ENCODE measurements at places on chromosomes 11 and 22.

DNA sequence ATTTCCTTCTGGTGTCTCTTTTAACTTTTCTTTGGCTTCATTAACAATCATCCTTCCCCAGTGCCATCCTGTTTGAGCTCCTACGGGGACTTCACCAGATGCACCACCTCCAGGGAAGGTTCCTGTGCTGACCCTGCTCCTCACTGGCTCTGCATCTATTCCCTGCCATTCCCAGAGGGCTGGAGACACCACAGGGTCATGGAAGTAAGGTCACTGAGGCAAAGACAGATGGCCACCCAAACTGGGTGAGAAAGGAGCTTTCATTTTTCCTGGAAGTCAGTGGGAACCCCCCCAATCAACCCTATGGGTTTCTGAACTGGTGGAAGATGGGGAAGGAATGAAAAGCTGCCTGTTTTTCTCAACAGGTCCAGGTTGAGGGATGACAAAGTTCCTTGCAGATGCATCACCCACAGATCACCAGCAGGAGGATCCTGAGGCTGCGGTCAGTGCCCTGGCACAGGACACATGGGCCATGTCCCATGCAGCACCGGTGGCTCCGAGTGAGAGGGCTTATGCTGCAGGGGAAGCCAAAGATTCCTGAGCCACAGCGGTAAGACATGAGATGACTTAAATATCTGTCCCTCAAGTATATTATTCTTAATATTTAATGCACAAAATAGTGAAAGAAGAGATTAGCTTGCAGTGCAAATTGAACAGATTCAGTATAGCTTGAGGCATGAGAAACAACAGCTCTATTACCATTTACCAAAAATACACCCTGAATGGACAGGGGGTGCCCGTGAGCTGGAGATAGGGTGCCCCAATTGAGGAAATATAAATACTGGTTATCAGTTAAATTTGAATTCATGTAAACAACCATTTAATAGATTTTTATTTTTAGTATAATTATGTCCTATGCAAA lies 73.0 kb upstream of the VPREB1 start:
- DNase-seq, result no peak

- DNase-seq, result no peak
These were observed 5.7 kb downstream of the IGSF22 start for GRCh38 chr11:18720091-18720807.

DNA sequence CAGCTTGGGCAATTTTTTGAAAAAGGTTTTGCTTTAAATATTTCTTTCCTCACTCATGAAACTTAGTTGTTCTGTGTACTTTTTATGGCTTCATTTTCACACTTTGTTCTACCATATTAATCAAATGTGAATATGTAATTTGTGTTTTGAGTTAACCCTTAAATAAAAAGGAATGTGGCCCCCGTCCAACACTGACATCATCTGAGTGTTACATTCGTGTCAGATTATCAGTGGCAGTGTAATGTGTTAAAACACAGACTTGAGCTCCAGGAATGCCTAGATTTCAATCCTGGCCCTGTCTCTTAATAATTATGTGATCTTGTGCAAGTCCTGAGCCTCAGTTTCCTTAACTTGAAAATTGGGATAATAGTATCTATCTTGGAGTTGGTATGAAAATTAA lies 5.6 kb downstream of the RTN3 start:
- no peak for DNase-seq

GRCh38 chr11:93213622-93214021 lies 15.8 kb upstream of the SLC36A4 start:
- no peak for DNase-seq

- DNase-seq, result no peak
These were observed 6.4 kb upstream of the CDPF1 start for GRCh38 chr22:46256358-46256958.

DNA sequence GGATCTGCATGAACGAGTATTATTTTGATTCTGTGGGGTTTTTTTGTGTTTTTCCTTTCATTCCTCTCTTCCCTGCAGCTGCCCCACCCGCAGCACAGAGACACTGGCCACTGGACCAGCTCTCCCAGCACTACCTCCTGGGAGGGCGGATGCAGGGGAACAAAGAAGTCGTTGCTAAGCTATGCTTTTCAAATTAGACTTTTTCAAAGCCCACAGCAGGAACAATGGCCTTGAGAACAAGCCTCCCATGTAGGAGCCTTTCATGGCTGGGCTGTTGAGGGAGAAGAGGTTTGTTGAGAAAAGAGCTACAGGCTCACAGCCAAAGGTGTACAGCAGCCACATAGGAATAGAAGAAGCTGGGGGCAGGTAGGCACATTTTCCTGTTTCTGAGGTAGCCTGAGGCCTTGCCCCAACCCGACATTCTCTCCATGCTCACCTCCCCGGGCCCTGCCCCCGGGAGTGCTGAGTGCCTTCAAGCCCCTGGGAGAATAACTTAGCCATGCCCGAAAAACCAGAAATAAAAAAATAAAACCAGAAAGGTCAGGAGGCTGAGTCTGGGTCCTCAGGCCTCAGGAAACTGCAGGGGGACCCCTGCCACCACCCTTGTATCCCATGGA lies 20.5 kb upstream of the SYT12 start:
- no peak for DNase-seq

DNA sequence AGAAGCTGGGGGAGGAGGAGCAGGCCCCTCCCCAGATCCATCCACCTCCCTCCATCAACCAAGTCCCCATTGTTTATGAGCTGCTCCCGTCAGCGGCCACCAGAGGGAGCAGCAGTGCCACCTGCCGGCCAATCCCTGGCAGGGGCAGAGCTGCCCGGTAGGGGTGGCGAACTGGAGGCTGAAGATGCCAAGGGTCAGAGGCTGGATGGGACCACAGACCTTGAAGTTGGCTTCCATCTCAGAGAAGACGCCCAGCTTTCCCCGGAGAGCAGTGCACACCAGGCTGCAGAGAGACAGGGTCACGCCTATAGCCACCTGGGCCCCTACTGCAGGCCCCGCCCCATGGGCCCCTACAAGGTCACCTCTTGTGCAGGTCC lies 3.6 kb downstream of the FIBP start:
- peak; percentile 77 for DNase-seq

- DNase-seq, result no peak
These were observed 127.9 kb upstream of the PAX6 start for GRCh38 chr11:31939004-31939403.

- no peak for DNase-seq
These were observed 16.5 kb downstream of the FADS3 start for GRCh38 chr11:61874853-61875252.

- DNase-seq, result no peak
These were observed 49.7 kb downstream of the RPL27A start for GRCh38 chr11:8732324-8732670.

DNA sequence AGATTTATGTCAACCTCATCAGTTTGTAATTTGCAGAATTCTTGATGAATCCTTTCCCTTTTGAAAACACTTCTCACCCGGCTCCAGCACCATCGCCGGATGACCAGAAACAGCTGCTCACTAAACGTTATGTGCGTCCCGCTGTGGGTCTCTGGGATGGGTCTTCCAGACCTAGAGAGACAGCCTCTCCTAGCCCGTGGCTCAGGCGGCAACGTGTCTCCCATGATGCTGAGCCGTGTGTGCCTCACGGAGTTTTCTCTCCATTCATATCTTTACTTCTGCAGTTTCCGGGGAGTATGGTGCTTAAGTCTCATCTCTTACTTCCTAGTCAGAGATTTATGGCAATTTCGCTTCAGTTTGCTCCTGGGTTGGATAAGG lies 25.0 kb upstream of the ACR start:
- DNase-seq, result no peak

DNA sequence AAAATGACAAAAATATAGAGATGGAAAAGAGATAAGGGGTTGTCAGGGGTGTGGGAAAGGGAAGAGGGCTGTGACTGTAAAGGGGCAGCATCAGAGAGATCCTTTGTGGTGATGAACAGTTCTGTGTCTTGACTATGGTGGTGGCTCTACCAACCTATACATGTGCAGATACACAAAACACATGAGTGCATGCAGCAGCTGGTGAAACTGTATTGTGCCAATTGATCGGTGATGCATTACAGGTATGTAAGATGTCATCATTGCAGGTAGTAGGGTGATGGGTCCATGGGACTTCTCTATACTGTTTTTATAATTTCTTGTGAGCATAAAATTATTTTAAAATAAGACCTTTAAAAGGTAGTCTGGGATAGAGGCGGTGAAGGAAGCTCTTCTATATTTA lies 24.1 kb upstream of the ZDHHC13 start:
- no peak for DNase-seq

DNA sequence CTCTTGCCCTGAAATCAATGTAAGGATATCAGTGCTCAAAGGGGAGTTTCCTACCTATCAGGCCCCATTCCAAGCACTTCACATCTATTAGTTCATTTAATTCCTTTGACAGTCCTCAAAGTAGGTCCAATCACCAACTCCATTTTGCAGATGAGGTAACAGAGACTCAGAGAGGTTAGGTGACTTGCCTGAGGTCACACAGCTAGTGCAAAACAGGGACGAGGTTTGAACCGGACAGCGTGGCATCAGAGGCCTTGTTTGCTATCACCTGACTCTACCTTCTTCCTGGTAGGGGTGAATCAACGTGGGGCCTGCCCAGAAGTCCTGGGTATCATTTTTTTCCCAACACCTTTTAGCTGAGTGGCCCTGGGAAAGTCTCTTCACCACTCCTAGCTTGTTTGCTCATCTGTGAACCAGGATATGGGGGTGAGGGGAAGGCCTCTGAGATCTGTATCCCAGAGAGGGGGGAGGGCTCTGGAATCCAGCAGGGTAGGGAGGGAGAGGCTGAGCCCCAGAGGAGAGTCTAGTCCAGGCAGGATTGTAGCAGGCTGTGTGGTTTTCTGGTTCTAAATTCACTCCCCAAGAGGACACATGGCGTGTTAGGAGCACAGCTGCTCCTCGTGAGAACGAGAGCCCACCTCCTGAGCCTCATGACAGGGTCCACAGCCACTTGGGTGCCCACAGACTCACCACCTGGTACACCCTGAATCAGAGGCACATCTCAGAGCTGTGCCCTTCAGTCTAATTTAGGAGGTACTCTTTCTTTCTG lies 174.7 kb downstream of the MN1 start:
- no peak for DNase-seq

- no peak for DNase-seq
These were observed 28.7 kb upstream of the PICK1 start for GRCh38 chr22:38028344-38029130.

DNA sequence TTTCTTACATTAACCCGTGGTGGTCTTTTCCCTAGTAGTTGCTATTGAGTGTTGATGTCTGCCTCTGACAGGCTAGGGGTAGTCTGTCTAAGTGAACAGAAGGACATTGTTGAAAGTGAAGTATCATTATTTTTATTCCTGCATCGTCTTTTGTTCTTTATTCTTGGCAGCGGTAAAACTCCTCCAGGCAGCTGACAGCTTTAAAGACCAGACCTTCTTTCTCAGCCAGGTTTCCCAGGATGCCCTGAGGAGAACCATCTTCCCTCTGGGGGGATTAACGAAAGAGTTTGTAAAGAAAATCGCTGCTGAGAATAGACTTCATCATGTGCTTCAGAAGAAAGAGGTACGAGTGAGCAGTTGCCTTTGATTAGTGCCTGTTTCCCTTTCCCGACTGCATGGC lies 14.6 kb downstream of the TRMU start:
- DNase-seq, result no peak

DNA sequence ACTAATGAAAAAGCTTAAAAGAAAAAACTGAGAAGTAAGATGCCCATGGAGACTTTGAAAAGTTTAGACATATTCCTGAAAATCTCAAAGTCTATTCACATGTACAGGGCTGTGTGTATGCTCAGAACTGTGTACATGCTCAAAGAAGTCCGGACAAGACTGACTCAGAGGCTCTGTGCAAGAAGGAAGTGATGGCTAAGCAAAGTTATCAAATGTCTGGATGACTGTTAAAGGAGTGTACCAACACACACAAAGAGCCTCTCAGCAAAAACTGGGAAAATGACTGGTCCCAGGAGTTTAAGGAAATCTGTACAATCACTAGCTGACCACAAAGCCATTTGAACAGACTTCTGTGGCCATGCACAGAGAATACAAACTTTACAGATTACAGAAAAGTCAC lies 33.1 kb upstream of the ARHGAP32 start:
- no peak for DNase-seq

GRCh38 chr11:125170001-125170509 lies 5.5 kb downstream of the PKNOX2 start:
- DNase-seq, result no peak

DNA sequence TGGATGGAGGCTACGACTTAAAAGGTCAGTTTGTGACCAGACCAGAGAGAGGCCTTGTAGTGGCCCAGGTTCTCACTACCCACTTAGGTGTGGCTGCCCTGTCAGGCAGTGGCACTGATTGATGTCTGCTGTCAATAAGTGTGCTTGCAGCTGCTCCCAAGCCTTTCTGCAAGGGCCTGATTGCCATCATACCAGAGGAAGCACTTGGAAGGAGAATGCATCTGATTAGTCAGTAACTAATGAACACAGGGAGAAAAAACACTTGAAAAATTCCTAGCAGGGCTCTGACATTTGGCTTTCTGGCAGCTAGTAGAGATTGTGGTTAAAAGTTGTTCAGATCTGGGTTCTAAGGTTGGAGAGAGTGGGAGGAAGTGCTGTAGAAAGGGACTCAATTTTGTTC lies 107.5 kb downstream of the NAV2 start:
- DNase-seq, result no peak

DNA sequence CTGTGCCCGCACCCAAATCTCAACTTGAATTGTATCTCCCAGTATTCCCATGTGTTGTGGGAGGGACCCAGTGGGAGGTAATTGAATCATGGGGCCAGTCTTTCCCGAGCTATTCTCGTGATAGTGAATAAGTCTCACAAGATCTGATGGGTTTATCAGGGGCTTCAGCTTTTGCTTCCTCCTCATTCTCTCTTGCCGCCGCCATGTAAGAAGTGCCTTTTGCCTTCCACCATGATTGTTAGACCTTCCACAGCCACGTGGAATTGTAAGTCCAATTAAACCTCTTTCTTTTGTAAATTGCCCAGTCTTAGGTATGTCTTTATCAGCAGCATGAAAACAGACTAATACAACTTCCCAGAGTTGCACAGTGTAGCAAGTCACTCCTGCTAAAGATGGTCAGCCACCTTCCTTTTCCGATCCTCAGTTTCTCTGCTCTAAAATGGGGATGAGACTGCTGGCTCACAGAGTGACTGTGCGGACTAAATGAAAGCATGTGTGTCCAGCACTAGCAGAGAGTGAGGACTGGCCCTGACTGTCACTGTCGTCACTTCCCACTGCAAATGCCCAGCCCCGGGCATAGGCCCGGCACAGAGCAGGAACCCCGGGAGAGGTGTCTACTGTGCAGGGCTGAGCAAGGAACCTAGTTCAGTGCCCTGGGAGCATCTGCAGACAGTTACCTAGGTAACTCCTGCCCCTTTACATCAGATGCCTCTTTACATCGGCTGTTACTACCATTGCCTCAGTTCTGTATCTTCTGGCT lies 9.5 kb downstream of the TSKU start:
- DNase-seq, result no peak

GRCh38 chr22:26724414-26724813 lies 67.0 kb downstream of the MIAT start:
- no peak for DNase-seq
